ENCODE measurements at places on chromosomes 7 and 10.

GRCh38 chr10:67662415-67662814 lies 33.6 kb downstream of the CTNNA3 start:
- no peak for DNase-seq
- H3K27ac ChIP-seq, result no peak overlapping the region
- no peak overlapping the region for H3K4me3 ChIP-seq
- H3K36me3 ChIP-seq, result no peaks in the 10 kb centered on the region
- H3K4me1 ChIP-seq, result peaks cover 5% of the 10 kb centered on the region
- no peaks in the 10 kb centered on the region for H3K27me3 ChIP-seq

DNA sequence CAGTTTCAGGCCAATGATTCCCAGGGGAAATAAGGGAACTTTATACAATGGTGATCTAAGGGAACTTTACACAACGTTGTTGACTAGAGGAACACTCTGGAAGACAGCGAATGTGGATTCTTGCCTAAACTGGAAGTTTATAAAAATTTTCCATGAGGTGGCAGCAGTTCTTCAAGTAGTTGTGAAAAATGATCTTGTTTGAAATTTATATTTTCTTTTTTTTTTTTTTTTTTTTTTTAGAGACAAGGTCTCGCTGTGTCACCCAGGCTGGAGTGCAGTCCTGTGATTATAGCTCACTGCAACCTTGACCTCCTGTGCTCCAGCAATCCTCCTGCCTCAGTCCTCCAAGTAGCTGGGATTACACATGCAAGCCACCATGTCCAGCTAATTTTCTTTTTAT lies 32.1 kb upstream of the GTF2I start:
- H3K4me3 ChIP-seq, result no peak overlapping the region
- H3K27me3 ChIP-seq, result no peaks in the 10 kb centered on the region
- DNase-seq, result no peak
- H3K36me3 ChIP-seq, result no peaks in the 10 kb centered on the region
- H3K27ac ChIP-seq, result no peak overlapping the region
- peaks cover 17% of the 10 kb centered on the region for H3K4me1 ChIP-seq

DNA sequence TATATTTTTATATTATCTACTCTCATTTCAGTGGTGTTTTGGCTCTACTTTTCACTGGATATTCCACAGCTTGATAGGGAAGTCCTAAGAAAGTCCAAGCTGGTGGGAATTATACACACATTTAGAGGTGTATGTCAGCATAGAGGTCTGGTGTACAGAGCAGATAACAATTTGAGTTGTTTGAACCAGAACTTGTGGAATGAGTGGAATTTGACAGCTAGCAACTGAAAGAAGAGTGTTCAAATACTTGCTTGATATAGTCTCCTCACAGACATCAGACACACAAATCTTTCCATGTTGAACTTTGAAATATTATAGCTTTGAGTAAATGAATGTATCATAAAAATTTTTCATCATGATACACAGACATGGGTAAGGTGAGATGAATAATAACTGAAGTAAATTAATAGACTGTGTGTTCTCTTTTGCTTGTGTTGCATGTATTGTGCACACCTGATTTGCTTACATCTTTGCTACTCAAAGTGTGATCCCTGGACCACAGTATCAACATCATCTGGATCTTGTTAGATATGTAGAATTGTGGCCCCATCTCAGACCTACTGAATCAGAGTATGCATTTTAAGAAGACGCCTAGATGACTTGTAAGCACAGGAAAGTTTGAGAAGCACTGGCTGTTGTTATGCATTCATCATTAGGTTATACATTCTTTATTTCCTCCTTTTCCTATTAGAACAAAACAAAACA lies 91.5 kb downstream of the ABCA13 start:
- peaks cover 14% of the 10 kb centered on the region for H3K27me3 ChIP-seq
- H3K4me1 ChIP-seq, result no peaks in the 10 kb centered on the region
- H3K4me3 ChIP-seq, result no peak overlapping the region
- no peak overlapping the region for H3K27ac ChIP-seq

DNA sequence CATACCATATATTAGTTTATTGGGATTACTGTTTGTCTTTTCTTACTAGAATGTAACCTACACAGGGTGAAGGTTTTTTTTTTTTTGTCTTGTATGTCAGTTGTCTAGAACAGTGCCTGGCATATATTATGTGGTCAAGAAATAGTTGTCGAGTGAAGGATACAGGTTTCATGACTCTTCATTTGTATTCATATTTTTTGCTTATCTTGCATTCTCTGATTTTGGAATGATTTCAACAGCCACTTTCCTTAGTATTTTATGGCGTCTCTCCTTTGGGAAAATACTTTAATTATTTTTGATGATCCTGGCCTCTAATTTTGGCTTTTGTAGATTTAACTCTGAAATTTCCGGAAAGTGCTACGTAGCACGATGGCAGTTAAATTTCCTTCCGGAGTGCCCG lies 12.4 kb downstream of the RBM33 start:
- peaks cover 32% of the 10 kb centered on the region for H3K4me1 ChIP-seq
- no peak for DNase-seq
- H3K4me3 ChIP-seq, result no peak overlapping the region
- H3K27me3 ChIP-seq, result no peaks in the 10 kb centered on the region
- no peak overlapping the region for H3K27ac ChIP-seq

- peaks cover 8% of the 10 kb centered on the region for H3K4me1 ChIP-seq
- H3K27ac ChIP-seq, result no peak overlapping the region
- peaks cover 22% of the 10 kb centered on the region for H3K27me3 ChIP-seq
- H3K36me3 ChIP-seq, result no peaks in the 10 kb centered on the region
- no peak for DNase-seq
Observed at GRCh38 chr7:50531401-50531911, 33.7 kb downstream of the DDC start.

DNA sequence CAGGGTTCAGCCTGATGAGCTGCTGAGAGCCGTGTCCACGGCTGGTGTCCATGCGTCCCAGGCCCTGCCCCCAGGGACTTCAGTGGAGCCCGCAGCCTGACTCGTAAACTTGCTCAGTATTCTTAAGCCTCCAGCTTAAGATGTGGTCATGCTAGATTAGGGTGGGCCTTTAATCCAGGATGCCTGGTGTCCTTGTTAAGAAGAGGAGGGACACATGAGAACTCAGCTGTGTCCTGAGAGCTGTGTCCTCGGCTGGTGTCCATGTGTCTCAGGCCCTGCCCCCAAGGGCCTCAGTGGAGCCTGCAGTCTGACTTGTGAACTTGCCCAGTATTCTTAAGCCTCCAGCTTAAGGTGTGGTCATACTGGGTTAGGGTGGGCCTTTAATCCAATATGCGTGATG lies 23.0 kb downstream of the DOCK1 start:
- H3K4me3 ChIP-seq, result no peak overlapping the region
- H3K27me3 ChIP-seq, result no peaks in the 10 kb centered on the region
- H3K4me1 ChIP-seq, result peaks cover 51% of the 10 kb centered on the region
- no peak overlapping the region for H3K27ac ChIP-seq

DNA sequence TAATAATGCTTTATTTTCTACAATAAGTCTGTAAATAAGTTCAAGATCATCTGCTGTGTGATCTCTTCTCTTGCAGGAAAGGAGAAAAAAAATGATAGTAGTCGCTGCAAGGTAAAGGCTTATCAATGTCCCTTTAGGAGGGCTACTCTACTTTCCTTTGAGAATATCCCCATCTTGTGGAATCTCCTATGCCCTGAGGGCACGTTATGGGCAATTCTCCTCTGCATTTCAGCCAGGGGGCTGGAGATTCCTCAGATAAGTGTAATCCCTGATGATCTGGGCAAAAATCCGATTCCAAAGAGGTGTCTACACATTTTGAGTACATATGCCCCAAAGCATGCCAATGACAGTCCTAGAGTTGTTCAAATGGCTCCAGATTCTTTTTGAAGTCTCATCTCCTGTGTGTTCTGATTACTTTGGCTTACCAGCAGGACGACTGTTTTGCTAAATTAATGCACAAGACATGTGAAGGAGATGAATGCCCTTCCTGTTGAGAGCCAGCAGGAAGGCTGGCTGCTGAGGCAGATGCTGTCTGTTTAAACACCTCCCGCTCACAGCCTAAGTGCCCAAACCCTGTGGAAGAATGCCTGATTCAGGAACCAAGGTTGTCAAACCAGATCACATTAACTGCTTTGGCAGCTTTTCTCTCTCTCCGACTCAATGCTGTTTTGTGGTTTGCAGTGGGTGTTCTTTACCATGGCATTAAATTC lies 171.2 kb upstream of the COL1A2 start:
- H3K36me3 ChIP-seq, result peaks cover 1% of the 10 kb centered on the region
- peak overlapping the region; percentile 71 for H3K27ac ChIP-seq
- no peaks in the 10 kb centered on the region for H3K27me3 ChIP-seq
- H3K4me3 ChIP-seq, result no peak overlapping the region
